ENCODE measurements at places on chromosomes 11 and 22.

DNA sequence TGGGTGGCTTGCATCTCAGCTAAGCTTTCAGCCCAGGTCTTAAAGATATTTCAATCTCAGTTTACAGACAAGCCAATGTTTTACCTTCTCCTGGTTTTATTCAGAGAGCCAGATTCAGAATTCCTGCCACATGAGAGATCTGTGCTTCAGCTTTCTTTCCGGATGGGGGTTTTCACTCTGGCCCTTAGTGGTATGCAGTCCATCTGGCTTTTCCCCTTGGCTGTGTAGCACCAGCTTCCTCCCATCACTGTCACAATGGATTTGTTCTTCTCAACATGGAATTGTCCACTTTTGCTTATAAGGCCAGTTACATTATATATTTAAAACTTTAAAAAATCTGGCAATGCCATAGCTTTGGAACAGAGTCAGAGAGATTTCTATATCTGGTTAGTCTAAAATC, 303.9 kb downstream of the ETS1 start:
- no peak for DNase-seq

DNA sequence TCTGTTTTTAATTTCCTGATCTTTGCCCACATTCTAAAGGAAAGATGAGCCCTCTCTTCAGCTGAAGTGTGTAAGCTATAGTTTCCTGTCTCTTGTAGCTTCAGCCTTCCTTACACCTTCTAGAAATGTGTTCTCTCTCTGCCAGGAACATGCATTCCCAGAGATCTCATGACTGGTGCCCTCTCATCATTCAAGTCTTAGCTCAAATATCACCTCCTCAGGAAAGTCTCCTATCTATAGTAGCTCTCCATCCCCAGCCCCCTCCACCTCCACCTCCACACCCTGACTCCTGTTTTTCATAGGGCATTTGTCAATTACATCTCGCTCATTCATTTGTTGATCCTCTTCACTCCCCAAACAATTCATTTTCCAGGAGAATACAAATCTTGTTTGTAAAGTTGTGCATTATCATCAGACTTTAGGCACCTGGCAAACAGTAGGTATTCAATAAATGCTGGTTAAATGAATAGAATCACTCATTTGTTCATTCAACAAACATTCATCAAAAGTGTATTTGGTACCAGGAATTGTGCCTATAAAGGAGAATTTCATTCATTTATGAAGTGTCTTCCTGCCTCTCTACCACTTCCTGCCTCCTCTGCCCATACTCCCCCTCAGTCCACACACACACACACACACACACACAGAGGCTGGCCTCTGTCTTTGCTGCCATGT, 160.3 kb downstream of the BBOX1 start:
- no peak for DNase-seq

- no peak for DNase-seq
Observed at GRCh38 chr22:19527321-19527721, 3.1 kb upstream of the CLDN5 start.

- no peak for DNase-seq
Observed at GRCh38 chr22:42078469-42079318, 806 bp upstream of the SMDT1 start.

- no peak for DNase-seq
Observed at GRCh38 chr11:68525930-68526329, 65.4 kb downstream of the PPP6R3 start.

DNA sequence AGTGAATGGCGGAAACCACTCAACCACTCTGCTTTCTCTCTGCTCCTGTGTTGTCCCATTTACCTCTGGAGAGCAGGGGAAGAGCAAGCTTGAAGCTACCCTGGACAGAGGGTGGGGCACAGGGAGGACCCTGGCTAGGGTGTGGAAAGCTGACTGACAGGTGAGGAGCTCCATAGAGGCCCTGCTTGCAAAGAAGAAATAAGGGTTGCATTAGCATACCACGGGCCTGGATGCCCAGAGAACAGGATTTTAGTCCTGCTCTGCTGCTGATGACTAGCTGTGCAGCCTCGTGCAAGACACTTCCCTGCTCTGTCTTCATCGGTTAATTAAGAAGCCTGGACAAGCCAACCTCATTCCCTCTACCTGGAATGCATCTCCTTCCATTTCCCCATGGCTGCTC, 135.0 kb downstream of the BUD13 start:
- DNase-seq = no peak

GRCh38 chr11:16777613-16777975, 39.1 kb downstream of the C11orf58 start:
- no peak for DNase-seq

DNA sequence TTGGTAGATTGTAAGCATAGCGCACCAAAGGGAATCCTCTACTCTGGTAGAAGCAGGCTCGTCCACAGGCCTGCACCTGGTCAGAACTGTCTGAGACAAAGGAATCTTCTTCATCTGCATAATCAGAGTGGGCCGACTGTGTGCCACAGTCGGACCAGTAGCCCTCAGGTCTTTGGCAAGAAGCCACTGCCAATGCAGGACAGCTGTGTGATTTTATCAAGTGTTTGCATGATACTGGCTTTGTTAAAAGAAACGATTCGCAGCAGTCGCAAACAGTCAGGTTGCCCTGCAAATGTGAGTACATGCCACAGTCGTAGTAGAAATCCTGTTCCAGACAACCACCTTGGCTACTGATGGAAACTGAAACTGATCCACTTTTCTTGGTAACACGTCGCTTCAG, 4.9 kb upstream of the CCDC34 start:
- DNase-seq = no peak

- no peak for DNase-seq
Observed at GRCh38 chr11:117273550-117274289, 17.4 kb upstream of the BACE1-AS start.

DNA sequence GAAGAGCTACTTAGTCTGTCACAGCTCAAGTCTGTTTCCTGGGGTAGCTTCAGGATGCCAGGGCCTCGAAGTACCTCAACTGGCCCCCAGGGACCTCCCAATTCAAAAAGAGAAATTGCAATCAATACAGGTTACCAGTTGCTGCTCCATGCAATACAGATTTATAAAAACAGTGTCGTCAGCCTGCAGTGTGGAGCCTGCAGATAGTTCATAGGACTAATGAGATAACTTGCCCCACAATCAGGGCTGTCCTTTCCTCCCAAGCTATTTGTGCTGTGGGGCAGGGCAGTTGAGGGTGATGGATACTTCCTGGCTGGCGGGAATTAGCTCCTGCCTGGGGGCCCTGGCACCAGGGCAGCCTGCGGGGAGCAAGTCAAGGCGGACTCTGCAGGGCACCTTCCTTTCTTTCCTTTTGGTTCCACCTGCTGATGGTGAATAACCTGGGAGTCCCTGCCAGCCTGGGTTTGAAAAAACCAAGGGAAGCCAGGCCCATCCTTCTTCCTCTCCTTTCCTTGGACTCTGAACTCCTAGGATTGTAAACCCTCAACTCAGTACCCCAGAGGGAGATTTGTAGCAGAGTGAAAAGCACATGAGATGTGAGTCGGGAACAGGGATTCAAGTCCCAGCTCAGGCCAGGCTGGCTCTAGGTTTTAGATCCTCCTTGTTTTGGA, 216.6 kb downstream of the CEP164 start:
- DNase-seq = no peak

GRCh38 chr22:20471126-20471833, 24.3 kb downstream of the KLHL22 start:
- DNase-seq = no peak

- DNase-seq = no peak
Observed at GRCh38 chr11:67584881-67585873, 1.6 kb downstream of the GSTP1 start.

GRCh38 chr11:67640021-67640757, 626 bp upstream of the TBX10 start:
- DNase-seq = peak; percentile 66

DNA sequence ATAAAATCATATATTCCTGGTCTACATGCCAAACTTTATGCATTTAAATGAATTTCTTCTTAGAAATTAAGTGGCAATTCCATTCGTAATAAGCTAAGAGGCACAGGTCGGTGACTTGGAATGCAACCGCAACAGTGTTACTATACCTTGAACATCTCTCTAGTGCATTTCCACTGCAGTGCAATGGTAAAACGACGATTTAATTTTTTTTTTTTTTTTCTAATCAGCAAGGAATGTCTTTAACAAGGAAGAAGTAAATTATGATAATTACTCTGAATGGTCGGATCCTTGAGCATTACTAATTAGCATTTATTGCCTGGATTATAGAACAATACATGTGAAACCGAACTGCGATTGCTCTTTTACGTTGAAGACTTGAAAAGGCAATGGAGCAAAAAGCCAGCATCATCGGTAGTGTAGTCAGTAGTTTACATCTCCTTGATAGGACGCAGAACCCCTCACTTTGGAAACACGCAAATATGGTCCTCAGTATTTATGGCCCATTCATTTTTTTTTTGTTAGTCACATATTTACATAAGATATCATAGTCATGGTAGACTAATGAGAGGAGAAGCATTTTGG, 20.2 kb downstream of the BLID start:
- no peak for DNase-seq

DNA sequence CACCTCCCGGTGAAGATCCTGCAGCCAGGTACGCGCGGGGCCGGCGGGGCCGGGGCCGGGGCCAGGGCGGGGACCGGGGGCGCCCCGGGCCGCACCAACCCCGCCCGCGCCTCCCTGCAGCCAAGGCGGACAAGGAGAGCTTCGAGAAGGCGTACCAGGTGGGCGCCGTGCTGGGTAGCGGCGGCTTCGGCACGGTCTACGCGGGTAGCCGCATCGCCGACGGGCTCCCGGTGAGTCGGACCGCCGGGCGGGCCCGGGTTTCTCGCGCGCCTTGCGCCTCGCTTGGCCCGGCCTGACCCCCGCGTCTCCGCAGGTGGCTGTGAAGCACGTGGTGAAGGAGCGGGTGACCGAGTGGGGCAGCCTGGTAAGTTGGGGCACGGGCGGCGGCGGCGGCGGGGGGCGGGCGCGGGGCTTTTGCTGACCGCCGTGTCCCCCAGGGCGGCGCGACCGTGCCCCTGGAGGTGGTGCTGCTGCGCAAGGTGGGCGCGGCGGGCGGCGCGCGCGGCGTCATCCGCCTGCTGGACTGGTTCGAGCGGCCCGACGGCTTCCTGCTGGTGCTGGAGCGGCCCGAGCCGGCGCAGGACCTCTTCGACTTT, 531 bp downstream of the PIM3 start:
- peak; percentile 49 for DNase-seq

DNA sequence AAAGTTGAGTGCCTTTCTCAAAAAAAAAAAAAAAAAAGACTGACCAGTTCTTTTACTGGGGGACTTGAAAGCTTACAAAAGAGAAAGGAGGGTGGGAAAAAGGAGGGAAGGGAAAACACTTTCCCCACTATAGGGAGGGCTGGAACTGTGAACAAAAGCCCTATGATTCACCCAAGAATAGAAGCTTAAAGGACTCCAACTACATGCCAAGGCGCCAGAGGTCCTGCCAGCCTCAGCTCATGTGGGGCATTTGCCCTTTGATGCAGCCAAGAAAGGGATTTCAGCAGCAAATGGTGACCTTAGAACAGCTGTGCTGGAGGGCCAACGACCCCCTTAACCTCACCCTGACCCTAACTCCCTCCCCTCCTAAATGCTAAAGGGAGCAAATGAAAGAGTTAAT, 160.0 kb downstream of the NTM start:
- no peak for DNase-seq

- DNase-seq = no peak
Observed at GRCh38 chr11:45717526-45717925, 52.1 kb upstream of the CHST1 start.

- DNase-seq = no peak
Observed at GRCh38 chr11:82194521-82194920, 539.1 kb downstream of the FAM181B start.

DNA sequence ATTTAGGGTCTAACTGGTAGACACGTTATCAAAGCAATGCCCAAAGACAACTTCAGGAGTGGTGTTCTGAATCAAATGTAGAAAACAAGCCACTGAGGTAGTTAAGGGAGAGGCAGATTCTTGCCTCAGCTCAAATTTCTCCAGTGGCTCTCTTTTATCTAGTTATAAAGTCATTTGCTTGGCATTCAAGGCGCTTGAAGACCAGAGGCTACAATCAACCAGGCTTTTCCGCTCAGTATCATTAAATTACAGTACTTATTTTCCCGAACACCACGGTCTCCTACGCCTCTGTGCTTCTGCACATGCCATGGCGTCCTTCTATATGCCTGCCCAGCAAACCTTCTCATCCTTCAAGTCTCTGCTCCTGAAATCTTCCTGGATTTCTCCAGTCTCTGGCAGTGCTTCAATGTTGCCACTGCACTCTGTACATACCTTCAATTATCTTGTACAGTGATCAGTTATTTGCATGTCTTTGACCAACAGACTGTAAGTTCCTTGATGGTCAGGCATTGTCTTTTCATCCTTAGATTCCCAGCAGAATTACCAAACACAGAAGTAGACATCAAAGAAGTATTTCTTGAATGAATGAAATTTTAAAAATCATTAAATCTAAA, 1.4 kb downstream of the POGLUT3 start:
- DNase-seq = no peak

- DNase-seq = no peak
Observed at GRCh38 chr11:45215098-45215865, 68.8 kb downstream of the PRDM11 start.

DNA sequence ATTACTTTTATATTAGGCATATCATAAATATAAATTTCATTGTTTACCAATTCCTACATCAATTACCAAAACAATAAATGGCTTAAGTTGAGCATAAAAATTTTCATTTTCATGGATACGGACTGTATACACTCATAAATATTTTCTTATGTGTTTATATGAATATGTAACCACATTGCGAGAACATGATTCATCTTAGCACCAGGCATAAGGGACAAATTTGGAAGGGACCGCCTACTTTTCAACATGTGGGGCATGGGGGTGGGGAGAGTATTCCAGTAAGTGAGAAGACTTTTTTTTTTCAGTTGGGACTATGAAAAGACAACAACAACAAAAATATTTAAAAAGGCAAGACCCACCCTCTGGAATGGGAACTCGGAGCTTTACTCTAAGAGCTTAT, 296.1 kb downstream of the RAB38 start:
- no peak for DNase-seq

GRCh38 chr11:12569499-12570425, 104.5 kb upstream of the TEAD1 start:
- DNase-seq = no peak

- no peak for DNase-seq
Observed at GRCh38 chr22:44639891-44640617, 62.0 kb upstream of the PRR5 start.

- DNase-seq = no peak
Observed at GRCh38 chr11:74020539-74020938, 11.7 kb upstream of the UCP3 start.

- DNase-seq = peak; percentile 48
Observed at GRCh38 chr22:19723983-19724827, 866 bp downstream of the GP1BB start.

GRCh38 chr11:22193348-22194051, 615 bp downstream of the ANO5 start:
- DNase-seq = no peak

DNA sequence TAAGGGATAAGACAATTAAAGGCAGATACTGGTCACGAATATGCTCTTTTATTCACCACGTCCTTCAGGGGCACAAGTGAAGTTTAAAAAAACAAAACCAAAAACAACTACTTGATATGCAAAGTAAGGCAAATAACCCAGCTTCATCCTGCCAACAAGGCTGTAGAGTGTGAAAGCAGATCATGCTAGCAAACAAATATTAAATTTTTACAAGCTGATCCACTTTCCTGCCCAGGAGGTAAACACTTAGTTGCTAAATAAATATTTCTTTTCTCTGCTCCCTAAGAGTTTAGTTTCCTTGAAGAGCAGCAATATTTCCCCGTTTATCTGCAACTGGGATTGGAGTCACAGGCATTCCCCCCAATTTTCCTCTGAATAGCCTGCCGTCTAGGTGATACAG, 300.2 kb downstream of the LARGE1 start:
- no peak for DNase-seq

All from stimulated activated CD4-positive, alpha-beta T cell treated with anti-CD3 and anti-CD28 coated beads, Interleukin-4, amount 100 ng/mL, for 1 hour (primary cell).